ENCODE measurements at places on chromosomes 7 and 10. TPM values are rescaled to one million over a fixed set of nuclear protein-coding genes. Genes with fewer than 3 reads are reported as not detected.
A peak's percentile ranks its signal among the peaks of the same experiment; 100 is the strongest.

DNA sequence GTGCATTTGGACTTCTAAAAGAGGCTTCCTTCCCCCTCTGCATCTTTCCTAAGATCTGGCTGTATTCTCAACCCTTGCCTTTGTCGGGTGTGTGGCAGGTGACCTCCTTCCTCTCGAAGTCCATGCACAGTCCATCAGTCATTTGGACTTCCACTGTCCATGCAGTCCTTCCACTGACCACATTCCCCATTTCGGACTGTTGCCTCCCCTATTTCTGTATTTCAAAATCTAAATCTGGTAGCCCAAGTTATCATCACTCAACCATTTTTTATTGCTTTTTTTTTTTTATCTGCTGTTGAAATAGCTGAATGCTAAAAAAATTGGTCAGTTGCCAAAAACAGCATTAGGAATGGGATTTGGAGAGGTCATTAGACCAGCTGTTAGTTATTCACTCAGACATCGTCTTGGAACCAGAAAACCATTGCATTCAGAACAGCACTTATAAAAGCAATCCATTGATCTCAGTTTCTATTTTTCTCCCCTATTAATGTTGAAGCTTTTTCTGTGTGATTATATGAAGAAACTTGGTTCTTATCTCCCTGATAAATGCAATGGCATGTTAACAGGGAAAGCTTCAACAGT lies 575.6 kb downstream of the KIF20B start:
- DNase-seq = no peak

DNA sequence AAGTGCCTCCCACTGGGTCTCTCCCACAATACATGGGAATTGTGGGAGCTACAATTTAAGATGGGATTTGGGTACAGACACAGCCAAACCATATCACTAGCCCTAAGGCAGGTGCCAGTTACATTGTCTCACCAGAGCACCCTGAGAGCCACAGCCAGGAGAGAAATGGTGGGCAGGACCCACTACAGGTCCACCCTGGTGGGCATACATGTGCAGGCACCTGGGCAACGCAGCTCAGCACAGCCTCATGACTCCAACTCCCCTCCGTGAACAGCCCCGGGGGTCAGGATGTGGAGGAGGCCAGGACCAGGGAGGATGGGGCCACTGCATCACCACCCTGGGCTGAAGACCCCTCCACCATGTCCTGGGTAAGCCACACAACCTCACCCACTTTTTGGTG lies 205.7 kb downstream of the PTPRN2 start:
- DNase-seq = no peak

The PNLIPRP2 gene
- not detected for total RNA-seq

DNA sequence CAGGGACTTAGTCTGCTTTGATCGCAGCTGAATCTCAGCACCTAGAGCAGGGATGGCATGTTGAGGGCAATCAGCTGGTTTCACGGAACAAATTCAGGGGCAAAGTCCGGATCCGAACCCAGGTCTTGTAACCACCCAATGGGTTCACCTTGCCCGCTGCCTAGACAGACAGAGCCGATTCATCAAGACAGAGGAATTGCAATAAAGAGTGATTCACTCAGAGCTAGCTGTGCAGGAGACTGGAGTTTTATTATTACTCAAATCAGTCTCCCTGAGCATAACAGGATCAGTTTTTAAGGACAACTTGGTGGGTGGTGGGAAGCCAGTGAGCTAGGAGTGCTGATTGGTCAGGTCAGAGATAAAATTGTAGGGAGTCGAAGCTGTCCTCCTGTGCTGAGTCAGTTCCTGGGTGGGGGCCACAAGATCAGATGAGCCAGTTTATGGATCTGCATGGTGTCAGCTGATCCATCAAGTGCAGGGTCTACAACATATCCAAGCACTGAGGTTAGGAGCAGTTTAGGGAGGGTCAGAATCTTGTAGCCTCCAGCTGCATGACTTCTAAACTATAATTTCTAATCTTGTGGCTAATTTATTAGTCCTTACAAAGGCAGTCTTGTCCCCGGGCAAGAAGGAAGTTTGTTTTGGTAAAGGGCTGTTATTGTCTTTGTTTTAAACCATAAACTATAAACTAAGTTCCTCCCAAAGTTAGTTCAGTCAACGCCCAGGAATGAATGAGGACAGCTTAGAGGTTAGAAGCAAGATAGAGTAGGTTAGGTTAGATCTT lies 43.5 kb upstream of the CHST3 start:
- DNase-seq = no peak

- DNase-seq = no peak
Observed at GRCh38 chr10:6301488-6302075, 98.8 kb downstream of the PFKFB3 start.

GRCh38 chr7:129644634-129645230 lies 33.2 kb downstream of the NRF1 start:
- peak; percentile 7 for DNase-seq

DNA sequence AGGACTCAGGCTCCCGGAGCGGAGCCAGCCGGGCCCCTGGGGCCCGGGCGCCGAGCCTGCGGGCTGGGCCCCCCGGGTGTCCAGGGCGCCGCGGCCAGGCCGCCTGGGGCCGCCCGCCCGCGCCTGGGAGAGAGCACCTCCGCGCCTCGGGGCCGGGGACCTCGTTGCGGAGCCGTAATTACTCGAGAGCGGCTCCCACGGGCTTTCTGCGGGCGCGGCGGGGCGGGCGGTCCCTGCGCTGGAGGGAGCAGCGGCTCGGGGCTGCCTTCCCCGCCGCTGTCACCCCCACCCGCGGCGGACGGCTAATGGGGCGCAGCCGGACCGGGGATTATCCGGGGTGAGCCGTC lies 1.5 kb downstream of the GNB2 start:
- DNase-seq = no peak

DNA sequence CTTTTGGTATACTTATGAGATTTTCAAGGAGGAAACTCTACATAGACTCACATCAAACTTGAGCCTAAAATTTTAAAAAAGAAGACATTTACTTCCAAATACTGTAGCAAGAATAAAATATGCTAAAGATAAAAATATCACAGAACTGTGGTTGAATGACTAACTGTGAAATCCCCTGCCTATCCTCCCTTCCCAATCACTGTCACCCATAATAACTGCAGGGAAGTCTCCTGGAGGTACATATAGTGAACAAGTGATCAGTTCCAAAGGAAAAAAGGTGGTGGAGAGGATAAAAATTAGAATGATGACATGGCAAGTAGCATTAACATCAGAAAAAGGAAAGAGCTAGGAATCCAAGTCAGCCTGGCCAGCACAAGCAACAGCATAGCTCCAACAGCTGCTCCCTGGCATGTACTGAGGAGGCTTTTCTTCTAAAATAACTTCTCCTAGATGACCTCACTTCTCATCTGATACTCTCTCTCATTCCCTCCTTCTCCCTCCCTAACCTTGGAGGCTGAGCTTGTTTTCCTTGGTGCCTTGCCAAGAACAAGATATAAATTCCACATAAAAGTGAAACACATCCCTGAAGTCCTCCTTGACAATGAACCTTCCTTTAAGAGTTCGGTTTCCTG lies 124.0 kb downstream of the IQUB start:
- peak; percentile 77 for DNase-seq

DNA sequence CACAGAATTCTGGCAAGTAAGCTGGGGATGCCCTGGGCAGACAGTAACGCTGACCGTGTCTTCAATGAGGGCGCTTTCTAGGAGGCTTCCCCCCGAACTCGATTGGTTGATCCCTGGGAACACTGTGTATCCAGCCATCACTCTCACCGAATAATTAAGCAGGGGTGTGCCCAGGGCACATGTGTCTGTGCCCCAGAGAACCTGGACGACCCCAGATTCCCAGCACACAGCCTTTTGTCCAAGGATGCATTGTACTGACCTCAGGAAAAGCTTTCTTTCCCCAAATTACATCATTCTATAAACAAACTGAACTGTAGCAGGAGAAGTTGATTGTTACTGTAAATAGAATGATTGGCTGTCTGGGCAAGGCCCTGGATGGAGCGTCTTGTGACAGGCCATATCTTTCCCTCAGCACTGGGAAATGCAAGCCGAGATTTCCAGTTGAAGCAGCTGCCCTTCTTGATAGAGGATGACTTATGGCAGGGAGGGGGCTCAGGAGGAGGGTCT lies 6.6 kb upstream of the DEPP1 start:
- DNase-seq = no peak

DNA sequence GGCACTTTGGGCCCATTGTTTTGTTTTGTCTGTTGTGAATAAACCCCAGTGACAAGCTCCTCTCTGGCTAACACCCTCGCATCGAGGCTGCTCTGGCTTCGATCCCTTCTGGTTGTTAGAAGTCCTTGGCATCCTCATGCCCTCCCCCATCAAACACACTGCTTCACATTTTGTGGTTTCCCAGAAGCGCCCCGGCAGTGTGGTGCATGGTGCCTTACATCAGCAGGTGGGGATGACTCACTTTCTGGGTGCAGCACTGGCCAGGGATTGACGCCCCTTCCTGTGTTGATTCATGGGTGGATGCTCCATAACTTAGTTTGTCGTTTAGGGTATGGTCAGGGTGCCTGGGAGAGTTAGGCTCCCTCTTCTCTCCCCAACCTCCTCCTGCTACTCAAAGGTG lies 51.4 kb downstream of the PLPP4 start:
- no peak for DNase-seq

DNA sequence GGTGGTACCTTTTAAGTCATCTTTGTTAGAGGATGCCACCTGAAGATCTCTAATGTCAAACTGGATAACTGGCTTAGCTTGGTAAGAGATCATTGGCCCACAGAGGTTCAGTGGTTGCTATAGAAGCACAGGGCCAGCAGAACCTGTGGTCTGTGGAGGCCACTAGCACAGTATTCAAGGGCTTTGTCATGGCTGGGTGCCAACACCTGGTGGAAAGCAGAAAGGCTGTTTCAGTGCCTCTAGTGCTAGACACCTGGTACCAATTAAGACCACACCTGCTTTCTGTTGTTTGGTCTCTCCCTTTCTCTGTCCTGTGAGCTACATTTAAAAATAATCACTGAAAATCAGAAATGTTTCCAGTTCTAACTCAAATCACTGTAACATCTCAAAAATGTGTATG lies 10.0 kb upstream of the PCGF5 start:
- no peak for DNase-seq

GRCh38 chr10:89207181-89207800 lies at the start of gene CH25H:
TSS of gene CH25H (minus strand) at chr10:89207317. CDS start at chr10:89207292, 25 bp downstream.
- no peak for DNase-seq

The PDK4 gene
- 16.4 TPM for total RNA-seq

The ITPRID1 gene
- total RNA-seq = not detected

- DNase-seq = no peak
Observed at GRCh38 chr7:98211221-98211675, at the start of gene BHLHA15. TSS of gene BHLHA15 (plus strand) at chr7:98211439. CDS start at chr7:98212310, 871 bp downstream.

The SCART1 gene
- total RNA-seq = 3.3 TPM

GRCh38 chr7:36045830-36046341 lies 107.2 kb upstream of the EEPD1 start:
- no peak for DNase-seq

DNA sequence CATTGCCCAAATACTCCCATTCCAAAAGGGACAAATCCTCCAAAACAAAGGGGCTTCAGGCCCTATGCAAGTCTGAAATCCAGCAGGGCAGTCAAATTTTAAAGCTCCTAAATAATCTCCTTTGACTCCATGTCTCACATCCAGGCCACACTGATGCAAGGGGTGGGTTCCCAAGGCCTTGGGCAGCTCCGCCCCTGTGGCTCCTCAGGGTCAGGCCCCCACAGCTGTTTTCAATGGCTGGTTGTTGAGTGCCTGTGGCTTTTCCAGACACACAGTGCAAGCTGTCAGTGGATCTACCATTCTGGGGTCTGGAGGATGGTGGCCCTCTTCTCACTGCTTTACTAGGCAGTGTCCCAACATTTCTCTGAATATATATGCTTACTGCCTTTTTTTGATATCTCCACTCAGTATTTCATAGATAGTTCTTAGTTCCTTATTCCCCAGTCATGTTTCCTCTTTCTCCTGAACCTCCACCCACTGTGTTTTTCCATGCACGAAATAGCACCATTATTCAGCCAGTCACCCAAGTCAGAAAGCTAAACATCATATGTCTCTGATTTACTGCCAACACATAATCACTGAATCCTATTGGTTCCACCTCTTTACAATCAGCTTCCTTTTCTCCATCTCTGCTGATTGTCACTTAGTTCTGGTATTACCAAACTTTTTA lies 172.6 kb upstream of the CACNA2D1 start:
- DNase-seq = no peak

The BHLHA15 gene
- not detected for total RNA-seq

DNA sequence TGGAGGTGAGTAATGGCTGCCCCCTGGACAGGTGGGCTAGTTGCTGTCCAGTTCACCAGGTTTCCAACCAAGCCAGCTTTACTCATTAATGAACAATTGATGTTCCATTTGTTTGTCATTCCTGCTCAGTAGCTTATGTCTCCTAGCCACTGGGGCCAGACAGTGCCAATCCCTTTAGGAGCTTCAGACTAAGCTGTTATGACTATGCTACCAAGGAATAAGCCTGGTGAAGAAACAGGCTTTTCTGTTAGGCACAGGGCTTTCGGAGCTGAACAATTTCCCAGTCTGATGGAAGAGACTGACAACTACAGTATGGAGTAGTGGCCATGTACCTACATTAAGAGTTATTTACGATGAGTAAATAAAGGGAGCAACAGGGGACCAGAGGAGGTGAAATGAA lies 2.1 kb upstream of the FMC1 start:
- no peak for DNase-seq

GRCh38 chr7:153590136-153590535 lies 462.1 kb upstream of the DPP6 start:
- DNase-seq = no peak
